ENCODE measurements at places on chromosomes 12 and 14. TPM values are rescaled to one million over a fixed set of nuclear protein-coding genes. Genes with fewer than 3 reads are reported as not detected.

The LYZ gene
- total RNA-seq = not detected

The BEST3 gene
- not detected for total RNA-seq

The VRK1 gene
- total RNA-seq = 6.5 TPM

The LRFN5 gene
- 1.3 TPM for total RNA-seq

The HOXC13 gene
- total RNA-seq = not detected

The LMNTD1 gene
- total RNA-seq = not detected

The GPR137C gene
- 0.49 TPM for total RNA-seq
